ENCODE measurements at places on chromosomes 5 and 9.

DNA sequence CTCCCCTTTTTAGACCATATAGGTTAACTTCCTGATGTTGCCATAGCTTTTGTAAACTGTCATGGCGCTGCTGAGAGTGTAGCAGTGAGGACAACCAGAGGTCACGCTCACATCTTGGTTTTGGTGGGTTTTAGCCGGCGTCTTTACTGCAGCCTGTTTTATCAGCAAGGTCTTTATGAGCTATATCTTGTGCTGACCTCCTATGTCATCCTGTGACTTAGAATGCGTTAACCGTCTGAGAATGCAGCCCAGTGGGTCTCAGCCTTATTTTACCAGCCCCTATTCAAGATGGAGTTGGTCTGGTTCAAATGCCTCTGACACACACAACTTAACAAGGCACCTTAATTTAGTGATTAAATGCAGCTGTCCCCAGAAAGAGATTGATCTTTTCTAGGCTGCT, 23.9 kb upstream of the KDM4C start:
- DNase-seq = no peak

GRCh38 chr9:37452611-37453010, 12.6 kb downstream of the ZBTB5 start:
- DNase-seq = no peak

- DNase-seq = peak; percentile 73
Observed at GRCh38 chr9:134408939-134409737, 82.9 kb downstream of the RXRA start.

- DNase-seq = no peak
Observed at GRCh38 chr5:78328585-78329173, 31.7 kb upstream of the SCAMP1 start.

GRCh38 chr5:39024005-39024404, 50.2 kb downstream of the RICTOR start:
- DNase-seq = peak; percentile 29

- no peak for DNase-seq
Observed at GRCh38 chr9:114085387-114085789, 7.3 kb upstream of the AMBP start.

- DNase-seq = no peak
Observed at GRCh38 chr9:125972012-125972729, 225.0 kb downstream of the PBX3 start.

DNA sequence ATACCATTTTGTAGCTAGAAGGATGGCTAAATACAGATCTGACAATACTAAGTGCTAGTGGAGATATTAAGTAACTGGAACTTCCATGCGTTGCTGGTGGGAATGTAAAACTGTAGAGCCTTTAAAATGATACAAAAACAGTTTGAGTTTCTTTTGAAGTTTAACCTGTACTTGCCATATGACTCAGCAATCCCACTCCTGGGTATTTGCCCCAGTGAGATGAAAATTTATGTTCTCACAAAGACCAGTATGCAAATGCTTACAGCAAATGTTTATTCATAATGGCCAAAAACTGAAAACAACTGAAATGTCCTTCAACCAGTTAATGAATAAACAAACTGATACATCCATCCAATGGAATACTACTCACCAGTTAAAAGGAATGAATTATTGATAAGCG, 137.3 kb downstream of the SLC12A2 start:
- DNase-seq = no peak

DNA sequence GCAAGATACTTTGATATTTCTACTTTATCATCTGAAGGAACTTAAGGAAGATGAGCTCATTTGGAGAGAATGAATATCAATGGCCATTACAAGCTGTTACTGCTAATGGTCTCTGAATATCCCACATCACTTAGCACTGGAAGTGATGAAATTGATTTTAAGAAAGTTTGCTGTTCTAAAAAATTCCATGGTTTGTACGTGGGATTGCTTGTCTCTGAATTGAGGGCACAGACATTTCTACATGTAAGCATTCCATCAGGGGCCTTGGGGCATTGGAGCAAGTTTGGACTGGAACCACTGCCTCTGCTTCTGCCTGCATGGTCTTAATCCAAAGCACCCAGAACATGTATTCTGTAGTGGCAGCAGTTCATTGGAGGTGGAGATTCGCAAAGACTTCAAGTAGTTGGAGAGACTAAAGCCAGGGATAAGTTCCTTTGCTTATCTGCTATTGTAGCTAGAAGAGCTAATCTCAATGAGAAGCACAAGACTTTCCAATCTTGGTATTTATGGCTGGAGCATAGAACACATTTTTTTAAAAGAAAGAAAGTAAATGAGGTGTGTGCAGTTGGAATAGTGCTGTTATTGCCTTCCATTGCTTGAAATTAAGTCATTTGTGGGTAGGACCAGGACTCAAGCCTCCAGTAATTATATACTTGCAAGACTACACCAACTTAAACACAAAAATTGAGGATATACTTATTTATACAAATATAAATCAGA, 424.2 kb downstream of the SPATA31D1 start:
- no peak for DNase-seq

DNA sequence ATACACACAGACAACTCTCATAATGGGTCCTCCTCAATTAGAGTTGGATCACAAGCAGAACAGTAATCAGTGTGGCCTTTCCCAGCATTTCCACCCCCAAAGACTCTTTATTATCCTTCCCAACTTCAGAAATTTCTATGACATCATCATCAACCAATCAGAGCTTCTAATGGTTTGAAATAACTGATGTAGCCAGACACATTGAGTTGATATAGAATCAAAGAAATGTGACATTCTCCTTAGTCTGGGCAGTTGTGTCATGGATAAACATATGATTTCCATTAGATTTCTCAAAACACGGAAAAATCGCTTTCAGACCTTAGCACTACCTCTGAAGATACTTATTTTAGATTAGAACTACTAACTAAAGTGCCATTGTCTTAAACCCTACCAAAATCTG, 75.7 kb upstream of the NFIB start:
- DNase-seq = no peak

All from KBM-7 (cell line).